ENCODE measurements at places on chromosomes 13 and 19.

DNA sequence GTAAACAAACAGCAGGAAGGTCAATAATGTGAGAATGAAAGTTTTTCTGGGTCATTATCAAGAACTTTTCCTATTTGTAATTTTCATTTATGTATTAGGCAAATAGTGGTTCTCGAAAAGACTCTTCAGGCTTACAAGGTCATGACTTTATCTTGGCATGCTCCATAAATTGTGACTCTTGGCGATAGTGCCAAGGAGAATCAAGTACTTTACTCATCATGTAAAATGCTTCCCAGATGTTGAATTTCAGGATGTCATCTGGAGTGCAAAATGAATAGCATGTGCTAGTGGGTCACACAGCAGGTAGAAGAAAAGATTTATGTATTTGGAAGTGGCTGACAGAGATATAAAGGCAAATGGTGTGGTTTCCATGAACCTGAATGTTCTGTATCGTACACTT lies 1492.7 kb upstream of the PCDH20 start:
- no peak for DNase-seq

- peak; percentile 35 for DNase-seq
Observed at GRCh38 chr19:42601811-42602443, 7.2 kb upstream of the CEACAM8 start.

- DNase-seq, result no peak
Observed at GRCh38 chr13:20428666-20429644, 96.7 kb downstream of the CRYL1 start.

GRCh38 chr19:7415163-7415856 lies 66.6 kb downstream of the ARHGEF18 start:
- DNase-seq, result peak; percentile 73

DNA sequence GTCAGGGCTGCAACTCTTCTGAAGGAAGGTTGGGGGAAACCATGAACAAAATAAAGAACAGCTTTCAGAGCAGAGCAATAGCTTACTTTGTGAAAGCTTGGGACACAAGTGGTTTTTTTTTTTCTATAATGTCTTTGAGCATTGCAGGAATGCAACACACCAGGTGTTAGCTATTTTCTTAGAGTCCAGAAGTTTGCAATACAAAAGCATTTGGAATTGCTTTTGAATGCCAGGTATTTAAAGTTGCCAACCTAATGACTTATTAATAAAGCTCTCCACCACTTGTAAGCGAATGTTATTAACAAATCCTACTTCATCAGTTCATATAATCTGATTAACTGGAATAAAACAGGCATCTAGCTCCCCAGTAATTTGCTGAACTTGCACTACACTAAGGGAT lies 172.6 kb downstream of the NUFIP1 start:
- no peak for DNase-seq

- no peak for DNase-seq
Observed at GRCh38 chr19:44278181-44278690, 18.6 kb downstream of the ZNF233 start.

- DNase-seq, result peak; percentile 56
Observed at GRCh38 chr13:105336706-105337576, 1198.5 kb downstream of the EFNB2 start.

DNA sequence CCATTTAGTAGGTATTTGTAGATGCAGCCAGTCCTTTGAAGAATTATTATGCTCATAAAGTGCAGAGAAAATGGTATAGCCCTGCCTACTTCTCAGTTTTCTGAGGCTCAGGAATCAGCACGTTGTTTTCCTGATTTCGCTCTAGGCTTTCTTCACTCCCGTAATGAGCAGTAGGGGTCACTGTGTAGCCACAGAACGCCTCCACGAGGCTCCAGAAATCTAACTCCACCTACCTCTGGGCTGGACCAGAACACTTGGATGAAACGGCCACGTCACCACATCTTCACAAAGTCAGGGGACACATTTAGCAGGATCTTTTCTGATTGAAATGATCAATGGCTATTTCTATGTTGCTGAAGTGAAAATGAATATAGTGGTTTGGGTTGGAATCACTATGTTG lies 49.8 kb upstream of the GTF3A start:
- peak; percentile 75 for DNase-seq

GRCh38 chr19:19554074-19555023 lies 16.3 kb downstream of the CILP2 start:
- DNase-seq, result peak; percentile 27

DNA sequence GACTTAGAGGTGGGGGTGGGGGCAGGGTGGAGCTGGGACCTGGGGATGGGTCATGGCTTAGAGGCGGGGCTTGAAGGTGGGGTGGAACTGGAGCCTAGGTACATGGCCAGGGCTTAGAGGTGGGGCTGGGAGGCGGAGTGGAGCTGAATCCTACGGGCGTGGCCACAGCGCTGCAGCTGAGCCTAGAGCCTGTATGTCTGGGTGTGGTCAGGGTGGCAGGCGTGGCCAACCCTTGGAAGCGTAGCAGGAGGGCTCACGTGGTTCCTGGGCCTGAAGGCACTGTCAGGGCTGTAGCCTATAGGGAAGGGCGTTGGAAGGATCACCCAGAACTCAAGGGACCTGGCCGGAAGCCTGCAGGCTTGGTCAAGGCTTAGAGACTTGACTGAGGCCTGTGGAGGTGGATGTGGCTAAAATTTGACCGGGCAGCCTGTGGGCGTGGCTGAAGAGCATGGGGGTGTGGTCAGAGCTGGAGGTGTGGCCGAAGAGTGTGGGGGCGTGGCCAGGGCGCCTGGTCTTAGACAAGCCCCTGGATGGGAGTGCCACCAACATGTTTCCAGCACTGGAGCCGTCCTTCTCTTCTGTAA lies 24.3 kb downstream of the COLGALT1 start:
- DNase-seq, result peak; percentile 97

- DNase-seq, result no peak
Observed at GRCh38 chr19:50349277-50350057, 16.0 kb downstream of the NAPSA start.

DNA sequence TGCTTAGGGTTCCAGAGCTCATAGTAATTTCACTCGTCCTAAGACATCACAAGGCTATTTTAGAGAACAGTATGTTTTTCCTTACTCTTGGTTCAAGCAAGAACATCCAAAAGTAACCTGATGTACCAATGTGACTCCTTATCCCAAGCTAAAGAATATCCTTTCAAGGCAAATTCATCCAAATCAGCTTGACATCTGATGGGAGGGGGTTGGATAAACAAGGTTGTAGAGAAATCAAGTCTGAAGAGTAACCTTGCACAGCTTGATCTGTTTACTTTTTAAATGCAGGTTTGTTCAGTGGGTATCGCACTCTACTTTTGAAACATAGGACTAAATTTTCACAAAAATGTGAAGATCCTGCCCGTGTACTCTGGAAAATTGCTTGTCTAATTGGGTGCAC lies 201.2 kb downstream of the GGACT start:
- DNase-seq, result no peak

DNA sequence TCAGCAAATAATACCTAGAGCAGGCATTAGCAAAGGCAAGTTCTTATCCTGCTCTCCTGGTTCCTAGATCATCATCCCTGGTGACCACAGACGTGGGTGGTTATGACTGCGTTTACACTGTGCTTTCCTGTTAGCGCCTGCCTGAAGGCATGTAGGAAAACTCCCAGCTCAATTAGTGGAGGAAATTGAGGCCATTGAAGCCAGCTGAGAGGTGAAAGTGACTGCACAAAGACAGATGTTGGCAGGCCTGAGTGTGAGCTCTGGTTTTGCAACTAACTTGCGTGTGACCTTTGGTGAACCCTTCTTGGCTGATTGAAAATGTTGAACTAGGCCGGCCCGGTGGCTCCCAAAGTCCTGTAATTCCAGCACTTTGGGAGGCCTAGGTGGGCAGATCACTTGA lies 17.5 kb upstream of the NWD1 start:
- DNase-seq, result peak; percentile 16

DNA sequence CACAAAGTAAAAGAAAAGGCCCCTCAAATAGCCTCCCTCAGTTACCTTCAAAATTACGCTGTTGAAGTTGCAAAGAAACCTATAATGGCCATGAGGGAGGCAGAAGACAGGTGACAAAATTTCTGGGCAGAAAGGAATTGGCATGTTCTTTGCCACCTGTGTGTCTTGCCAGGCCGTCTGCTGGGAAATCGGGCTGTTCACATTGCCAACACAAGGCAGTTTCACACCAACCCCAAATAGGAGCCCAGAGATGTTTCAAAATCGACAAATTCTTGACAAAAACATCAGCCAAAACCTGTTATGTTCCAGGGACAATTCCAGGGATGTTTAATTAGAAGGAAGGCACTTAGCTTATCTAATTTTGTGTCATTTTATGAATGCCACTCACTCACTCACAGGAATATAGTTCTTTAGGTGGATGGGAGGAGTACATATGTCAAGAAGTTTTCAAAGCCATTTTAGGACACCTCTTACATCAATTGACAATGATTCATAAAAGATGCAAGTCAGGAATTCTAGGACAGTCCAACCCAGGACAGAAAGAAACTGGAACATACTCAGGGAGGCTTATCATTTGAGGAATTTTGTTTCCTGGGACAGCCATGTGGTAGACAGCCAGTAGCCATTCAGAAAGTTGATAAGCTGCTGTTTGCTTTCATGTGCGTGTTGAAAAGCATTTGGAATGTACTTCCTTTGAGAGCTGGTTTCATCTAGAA lies 164.5 kb downstream of the RGCC start:
- DNase-seq, result no peak

- DNase-seq, result no peak
Observed at GRCh38 chr13:101945435-101945834, 456.4 kb downstream of the FGF14 start.

GRCh38 chr13:113489549-113490495 lies 689 bp downstream of the DCUN1D2 start:
- DNase-seq, result peak; percentile 30
